Fibroblast of skin of right quadriceps (primary cell): ENCODE measurements at places on chromosomes 1 and 21.
A peak's percentile ranks its signal among the peaks of the same experiment; 100 is the strongest.

DNA sequence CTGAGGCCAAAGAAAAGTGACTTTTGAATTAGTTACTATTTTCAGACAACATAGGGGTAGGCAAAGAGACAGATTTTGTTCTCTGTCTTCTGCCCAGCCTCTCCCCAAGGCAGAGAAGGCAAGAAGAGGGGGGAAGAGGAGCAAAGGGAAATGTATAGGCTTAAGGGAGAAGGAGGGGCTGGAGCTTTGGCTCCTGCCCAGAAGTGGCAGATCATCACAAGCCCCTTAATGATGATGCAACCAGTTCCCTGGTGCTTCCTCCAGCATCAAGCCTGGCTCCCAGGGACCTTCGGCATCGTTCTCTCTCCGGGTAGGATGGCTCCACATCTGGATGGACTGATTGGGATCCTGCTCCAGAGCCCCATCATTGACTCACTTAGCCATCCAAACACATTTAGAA is 112.8 kb downstream of the KCND3 start:
- no peak for DNase-seq

DNA sequence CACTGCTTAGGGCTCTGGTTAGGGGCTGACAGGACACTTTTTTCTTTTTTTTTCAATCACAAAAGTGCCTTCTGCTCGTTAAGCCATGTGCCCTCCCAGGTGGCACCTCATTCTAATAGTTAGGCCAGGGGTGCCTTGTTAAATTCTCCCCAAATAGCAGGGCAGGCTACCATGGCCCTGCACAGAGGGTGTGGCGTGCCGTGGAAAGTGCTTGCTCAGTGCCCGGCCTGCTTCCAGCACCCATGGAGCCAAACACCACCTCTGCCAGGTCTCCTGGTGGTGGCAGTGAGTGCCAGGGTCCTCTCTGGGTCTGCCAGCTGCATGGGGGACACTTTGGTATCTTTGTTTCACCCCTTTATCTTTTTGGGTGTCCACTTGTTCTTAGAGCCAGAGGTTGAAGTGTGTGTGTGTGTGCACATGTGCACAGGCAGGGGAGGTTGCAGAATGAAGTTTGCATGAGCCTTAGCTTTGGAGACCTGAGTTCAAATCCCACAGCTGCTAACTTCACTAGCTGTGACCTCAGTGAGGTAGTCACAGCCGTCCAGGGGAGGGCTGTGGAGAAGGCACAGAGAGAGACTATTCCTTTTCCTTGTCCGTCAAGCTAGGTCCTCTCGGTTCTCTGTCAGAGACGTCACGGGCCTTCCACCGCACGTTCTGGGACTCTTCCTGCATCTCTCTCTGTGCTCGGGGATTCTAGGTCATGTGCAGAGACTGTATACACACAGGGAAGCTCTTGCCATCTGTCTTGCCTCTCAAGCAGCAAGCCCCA is 39.9 kb upstream of the CSF3R start:
- no peak for DNase-seq

DNA sequence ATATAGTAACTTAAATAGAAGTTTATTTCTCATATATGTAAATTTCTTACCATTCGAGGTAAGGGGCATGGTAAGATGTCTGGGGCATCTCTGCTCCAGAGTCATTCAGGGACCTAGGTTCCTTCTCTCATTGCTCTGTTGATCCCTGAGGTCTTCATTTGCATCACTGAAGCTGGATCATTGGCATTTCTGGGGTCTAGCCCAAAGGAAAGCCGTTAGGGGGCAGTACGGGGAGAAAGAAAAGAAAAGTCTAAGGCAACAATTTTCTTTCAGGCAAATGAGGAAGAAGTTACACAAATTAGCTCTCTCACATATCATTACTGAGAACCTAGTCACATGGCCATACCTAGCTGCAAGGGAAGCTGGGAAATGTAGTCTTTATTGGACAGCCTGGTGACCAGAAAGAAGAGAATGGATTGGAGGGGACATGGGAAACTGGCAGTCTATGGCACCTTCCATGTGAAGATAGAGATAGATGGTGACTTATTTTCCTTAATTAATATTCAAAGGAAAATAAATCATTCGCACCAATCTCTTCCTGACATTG is 10.2 kb upstream of the SUSD4 start:
- no peak for DNase-seq

- DNase-seq: peak; percentile 33
Measured at GRCh38 chr1:77416692-77417450, 135.1 kb downstream of the AK5 start.

- peak; percentile 39 for DNase-seq
Measured at GRCh38 chr1:230215031-230215430, 148.0 kb downstream of the GALNT2 start.

- DNase-seq: no peak
Measured at GRCh38 chr21:34611528-34611927, 3.4 kb downstream of the RCAN1 start.

DNA sequence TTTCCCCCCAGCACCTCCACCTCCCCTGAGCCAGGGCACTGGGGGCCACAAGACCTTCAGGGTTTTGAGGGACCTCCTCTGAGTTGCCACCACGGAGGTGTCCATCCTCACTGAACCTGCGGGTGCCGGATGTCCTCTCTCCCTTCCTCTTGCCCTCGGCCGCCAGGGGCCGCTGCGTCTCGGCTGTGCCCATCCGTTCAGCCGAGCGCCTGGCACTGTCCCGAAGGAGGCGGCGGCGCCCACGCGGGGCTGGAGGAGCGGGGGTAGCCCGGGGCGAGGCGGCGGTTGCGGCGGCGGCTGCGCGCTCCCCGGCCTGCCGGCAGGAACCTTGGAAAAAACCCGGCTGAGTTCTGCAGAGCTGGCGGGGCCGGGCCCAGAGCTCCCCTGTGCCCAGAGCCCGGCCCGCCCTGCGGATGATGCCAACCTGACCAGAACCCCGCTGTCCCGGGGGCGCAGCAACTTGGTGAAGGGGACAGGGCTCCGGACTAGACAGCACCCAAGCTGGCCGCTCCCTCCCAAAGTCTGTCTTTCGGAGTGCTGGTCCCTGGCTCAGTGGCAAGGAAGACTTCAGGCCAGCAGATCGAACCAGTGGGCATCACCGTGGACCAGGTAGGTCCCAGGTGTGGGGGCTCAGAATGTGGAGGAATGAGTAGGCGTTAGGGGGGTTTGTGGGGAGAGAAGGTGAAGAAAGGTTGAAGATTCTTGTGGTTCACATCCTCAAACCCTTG is 3.7 kb upstream of the PPM1J start:
- DNase-seq: peak; percentile 54

DNA sequence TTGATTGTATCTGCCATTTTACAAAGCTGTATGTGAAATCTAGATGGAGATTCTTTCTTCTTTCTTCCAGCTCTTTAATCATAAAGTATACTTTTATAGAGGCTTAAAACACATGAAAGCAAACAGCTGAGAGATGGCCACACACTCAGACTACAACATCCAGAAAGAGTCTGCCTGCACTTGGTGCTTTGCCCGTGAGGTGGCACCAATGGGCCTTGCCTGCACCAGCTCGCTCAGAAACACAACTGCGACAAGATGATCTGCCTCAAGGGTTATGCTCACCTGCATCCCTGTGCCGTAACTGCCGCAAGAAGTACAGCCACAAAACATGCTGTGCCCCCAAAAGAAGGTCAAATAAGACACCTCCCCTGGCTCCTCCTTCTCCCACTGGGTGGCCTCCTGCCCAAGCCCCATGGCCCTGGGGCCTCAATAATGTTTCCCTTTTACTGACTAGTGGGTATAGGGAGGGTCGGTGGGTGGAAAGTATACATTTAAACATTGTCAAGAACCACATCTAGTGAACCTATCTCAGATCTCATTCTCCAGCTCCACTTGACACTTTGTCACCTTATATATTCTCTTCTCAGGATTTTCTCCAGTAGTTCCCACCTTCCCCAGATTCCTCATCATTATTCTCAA is 66.7 kb upstream of the ANGPTL3 start:
- peak; percentile 17 for DNase-seq

DNA sequence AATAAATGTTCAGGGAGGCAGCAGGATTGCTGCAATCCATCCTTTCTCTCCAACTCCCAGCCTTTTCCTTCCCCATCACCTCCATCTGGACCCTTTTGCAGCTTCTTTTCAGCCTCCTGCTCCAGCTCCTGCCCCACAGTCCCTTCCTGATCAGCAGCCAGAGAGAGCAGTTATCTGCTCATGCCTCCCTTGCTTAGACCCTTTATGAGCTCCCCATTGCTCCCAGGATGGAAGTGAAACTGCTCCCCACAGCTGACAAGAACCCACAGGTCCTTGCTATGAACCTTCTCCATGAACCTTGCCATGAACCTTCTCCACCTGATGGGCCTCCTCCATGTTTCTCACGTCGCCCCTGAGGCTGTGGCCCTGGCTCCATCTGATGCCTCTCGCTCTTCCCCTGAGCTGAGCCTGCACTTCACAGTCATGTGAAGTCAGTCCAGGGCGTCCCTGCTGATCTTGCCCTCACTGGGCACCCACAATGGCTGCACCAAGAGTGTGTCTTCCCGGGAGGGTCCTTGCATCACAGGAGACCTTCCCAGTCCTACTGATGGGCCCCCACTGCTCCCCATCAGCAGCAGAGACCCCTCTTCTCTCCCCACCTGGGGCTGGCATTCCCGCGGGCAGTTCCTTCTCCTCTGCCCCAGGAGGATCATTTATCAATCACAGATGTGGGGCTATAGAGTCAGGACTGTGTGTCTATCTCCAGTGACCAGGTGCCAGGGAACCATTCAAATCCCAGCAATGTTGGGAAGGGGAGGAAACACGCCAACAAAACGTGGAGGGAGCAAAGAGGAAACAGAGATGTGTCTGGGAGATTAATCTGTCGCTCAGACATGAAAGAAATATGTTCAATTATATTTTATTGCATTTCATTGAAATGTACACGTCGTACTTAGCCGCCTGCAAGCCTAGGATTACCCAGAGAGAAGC is 73.1 kb downstream of the MATN1 start:
- DNase-seq: no peak

DNA sequence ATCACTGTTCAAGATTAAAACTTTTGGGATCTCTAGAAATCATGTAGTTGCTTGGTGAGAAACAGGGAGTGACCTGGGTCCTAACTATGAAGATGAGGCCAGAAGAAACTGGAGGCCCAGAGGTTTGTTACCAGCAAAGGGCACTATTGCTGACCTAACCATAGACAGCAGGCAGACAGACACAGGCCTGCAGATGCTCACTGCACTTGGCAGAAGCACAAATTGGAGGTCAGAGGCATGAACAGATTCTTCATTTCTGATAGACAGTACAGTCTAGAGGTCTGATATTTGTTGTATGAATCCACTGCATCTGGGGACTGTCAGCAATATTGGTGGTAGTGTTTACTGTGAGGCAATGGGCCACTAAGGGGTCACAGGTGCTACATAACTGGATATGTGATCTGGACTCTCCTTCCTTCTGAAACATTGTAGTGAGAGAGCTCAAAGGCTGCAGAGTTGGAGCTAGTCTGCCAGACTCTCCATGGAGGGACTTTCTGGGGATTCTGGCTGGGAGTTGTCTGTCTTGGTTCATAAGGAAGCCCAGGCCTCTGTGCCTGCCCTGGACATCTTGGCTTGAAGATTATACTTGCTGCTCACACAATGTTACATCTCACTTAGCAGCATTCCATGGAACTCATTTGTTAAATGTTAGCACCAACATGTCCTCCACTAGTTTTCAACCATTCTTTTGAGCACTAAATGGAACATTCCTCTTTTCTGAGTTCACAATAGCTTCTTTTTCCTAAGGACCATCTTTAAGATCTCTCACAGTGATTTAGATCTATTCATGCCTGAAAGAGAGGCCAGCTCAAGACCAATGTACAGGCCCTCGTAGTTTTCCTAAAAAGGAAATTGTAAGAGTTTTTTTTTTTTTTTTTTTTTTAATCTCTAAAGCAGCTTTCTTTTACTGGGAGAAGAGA is 26.9 kb upstream of the CCN1 start:
- DNase-seq: no peak

DNA sequence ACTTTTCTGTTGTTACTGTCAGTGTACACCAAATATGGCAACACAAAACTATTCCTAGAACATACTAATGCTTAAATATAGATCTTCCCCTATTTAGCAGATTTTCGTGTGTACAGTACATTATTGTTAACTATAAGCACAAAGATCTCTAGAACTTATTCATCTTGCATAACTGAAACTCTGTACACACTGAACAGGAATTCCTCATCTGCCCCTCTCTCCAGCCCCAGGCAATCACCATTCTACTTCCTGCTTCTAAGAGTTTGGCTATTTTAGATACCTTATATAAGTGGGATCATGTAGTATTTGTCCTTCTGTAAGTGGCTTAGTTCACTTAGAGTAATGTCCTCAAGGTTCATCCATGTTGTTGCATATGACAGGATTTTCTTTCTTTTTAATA is 4.5 kb upstream of the RGL1 start:
- DNase-seq: no peak
